ENCODE measurements at places on chromosomes 2 and 18.

DNA sequence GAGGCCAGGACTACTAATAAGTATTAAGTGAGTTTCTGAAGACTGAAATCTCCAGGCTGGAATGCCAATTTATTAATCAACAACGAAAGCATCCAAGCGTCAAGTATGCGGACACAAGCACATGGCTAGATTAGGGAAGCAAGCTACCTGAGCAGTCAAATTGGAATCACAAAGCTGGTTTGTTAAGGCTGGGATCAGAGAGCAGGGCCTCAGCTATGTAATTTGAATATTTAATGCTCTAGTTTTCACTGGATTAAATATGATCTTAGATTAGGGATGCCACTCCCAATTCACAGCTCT, 5.7 kb downstream of the CCL20 start:
- no peak for DNase-seq

DNA sequence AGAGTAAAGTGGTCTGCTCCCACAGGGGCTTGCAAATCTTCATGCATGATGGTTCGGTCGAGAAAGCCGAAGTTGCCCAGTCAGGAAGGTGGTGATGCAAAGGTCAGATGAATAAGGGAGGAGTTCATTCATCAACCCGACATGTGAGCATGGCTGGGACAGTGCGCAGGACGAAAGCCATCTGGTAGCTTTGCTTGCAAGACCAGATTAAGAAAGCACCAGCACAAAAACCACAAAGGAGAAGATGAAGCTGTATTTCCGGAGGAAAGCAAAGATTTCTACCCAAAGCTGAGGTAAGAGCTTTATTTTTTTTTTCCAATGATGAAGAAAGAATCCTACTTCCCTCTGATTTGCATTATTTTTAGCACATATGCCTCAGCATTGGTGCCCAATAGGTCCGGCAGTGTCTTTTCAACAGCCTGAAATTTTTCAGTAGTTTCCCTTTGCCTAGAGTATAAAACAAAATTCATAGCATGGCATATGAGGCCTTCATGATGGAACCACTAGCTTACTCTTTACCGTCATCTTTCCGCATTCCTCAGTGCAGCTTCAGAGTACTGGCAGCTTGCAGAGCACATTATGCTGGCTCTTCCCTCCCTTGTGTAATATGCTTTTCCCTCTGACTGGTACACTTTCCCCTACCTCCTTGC, 112.0 kb upstream of the THOC1 start:
- DNase-seq: no peak

GRCh38 chr18:64539847-64540246, 391.0 kb upstream of the LINC00305 start:
- DNase-seq: no peak

- DNase-seq: no peak
Observed at GRCh38 chr18:13574761-13575160, 151.6 kb downstream of the FAM210A start.

Measured in activated CD8-positive, alpha-beta memory T cell treated with anti-CD3 and anti-CD28 coated beads for 48 hours (primary cell).